ENCODE measurements at places on chromosomes 13 and 19.

- DNase-seq, result no peak
These were observed 21.2 kb downstream of the HNRNPM start for GRCh38 chr19:8466018-8466417.

GRCh38 chr13:91661692-91662490 lies 263.5 kb downstream of the GPC5 start:
- no peak for DNase-seq

DNA sequence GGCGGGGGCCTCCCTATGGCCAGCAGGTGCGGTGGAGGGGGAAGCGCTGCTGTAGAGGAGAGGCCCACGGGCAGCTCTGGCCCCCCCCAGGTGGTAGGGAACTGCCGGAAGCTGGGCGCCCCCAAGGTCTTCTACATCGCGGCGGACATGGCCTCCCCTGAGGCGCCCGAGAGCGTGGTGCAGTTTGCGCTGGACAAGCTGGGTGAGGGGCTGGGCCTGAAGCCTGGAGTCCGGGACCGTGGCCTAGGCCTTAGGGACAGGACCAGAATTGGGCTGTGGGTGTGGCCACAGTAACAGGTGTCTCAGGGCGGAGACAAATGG lies 3.8 kb upstream of the RPL36 start:
- no peak for DNase-seq

- DNase-seq, result no peak
These were observed 154.7 kb upstream of the LSM14A start for GRCh38 chr19:34017601-34018000.

GRCh38 chr13:74027161-74027779 lies 106.9 kb downstream of the KLF12 start:
- DNase-seq, result no peak

DNA sequence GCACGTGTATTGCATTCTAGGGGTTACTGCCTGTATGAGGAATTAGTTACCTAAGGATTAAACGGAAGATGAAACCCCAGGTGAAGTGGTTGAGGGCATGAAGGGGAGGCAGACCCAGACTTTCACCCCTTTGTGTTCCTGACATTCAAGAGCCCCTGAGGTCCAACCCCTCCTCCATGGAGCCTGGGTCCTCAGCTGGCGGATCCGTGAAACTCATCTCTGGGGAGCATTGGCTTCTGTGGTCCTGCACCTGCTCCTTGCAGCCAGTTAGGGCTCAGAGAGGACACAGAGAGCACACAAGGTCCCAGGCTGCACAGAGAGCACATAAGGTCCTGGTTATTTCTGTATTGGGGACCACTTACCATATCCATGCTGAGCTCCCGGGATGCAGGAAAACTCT lies 7.0 kb upstream of the LILRA1 start:
- DNase-seq, result no peak

DNA sequence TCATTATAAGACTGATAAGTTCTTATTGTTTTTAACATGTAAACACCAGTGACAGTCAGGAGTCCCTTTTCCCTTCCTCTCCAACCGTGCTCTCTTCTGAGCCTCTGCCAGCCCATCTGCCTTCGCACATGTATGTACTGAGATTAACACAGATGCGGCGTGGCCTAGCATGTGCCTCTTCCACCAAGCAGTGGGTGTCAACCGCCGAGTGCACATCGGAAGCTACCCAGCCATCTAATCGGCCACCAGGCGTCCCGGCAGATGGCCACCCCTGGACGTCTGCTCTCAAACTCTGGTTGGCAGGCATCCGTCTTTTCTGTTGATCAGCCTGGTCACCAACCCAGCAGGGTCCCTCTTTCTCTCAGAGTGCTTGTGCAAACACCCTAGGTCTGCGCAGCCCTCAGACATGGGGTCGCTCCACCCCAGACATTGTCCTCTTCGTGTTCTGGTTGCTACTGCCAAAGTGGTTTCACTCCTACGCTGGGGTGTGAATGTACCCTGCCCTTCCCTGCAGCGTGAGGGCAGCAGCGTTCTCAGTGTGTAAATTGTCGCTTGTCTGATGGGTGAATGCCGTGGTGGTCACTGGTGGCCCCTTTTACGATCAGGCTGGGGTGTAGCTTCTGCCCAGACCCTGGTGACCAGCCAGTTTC lies 57.7 kb upstream of the LDLR start:
- no peak for DNase-seq

DNA sequence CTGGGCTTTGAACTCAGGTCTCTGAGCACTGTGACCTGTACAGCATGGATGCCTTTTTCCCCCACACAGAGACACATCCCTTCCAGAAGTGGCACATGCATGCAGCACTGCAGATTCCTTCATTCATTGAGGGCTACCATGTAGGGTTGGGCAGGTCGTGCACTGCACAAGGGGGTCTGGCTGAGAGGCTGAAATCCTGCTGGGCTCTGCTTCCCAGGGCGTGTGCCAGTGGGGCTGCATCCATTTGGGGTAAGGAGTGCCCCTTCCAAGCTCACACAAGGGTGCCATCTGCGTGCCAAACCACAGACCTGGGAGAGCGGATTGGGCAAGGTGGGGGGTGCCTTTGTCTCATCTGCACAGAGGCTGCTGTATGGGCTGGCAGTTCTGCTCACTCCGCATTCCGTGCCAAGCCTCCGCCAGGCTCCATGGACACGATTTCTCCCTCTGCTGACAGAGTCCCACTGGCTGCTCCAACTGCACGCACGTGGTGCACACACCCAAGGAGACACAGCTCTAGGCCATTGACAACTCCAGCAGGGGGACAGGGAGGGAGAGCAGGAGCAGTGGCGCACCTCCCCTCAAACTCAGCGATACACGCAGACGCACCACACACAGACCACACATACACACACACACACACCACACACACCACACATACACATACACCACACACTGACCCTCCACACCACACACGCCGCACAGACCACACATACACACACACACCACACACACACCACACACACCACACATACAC lies 4.5 kb upstream of the SHISA7 start:
- no peak for DNase-seq

DNA sequence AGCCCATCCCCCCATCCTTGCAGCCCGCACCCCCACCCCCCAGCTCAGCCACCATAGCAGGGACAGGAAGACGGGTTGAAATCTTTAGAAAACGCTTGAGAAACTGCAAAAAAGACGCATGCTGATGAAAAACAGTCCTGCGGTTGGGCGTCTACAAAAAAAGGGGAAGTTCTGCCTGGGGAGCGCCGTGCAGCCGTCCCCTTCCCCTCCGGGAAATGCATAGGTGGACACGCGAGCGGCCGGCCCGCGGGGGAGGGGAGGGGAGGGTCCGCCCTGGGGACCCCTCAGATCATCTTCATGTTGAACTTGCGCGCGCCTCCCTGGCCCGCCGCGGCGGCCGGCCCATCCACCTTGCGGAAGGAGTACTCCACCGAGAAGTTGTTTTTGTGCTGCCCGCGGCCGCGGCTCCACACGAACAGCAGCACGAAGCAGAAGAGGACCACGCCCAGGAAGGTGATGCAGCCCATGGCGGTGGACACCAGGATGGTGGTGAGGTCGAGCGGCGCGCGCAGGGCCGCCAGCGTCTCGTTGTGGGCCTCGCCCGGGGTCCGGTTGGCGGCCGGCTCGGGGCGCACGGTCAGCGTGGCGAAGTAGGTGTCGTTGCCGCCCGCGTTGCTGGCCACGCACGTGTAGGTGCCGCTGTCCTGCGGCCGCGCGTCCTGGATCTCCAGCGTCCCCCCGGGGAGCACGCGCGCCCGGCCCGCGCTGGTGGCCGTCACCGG lies 7.9 kb upstream of the PEAK3 start:
- peak; percentile 57 for DNase-seq

DNA sequence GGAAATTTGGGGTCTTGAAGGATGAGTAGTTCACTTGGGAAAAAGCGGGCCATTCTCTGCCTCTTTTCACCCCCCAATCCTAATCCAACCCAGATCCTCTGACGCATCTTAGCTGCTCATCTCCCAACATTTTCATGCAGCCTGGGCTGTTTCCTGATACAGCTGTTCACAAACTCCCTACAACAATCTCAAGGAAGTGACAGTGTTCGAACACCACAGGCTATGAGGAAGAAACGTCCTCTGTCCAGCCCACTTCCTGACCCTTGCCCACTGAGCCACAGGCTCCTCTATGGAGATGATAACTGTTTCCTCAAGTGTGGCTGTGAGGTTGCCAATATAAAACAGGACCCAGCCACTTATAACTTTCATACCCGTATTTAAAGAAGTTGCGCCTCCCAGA lies 16.2 kb downstream of the LMTK3 start:
- no peak for DNase-seq

DNA sequence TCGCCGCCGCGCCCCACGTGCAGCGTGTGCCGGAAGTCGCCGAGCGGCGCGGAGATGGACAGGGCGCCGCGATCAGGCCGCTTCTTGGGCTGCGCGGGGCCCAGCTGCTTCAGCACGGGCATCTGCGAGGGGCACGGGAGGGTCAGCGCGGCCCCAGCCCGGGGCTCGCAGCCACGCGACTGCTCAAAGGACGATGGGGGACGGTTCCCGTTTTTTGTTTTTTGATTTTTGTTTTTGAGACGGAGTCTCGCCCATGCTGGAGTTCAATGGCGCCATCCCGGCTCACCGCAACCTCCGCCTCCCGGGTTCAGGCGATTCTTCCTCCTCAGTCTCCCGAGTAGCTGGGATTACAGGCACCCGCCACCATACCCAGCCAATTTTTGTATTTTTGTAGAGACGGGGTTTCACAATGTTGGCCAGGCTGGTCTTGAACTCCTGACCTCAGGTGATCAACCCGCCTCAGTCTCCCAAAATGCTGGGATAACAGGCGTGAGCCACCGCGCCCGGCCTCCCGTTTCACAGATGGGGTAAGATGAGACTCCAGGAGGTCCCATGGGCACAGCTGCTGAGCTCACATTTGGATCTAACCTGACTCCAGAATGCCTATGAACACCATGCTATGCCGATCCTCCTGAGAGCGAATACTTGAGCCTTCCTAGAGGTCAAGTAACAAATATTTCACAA lies 2.0 kb upstream of the LENG9 start:
- DNase-seq, result no peak

All from activated CD4-positive, alpha-beta T cell treated with anti-CD3 and anti-CD28 coated beads for 48 hours (primary cell).